ENCODE measurements at places on chromosomes 7 and 10.

- peak; percentile 14 for DNase-seq
These were observed 33.2 kb downstream of the HIF1AN start for GRCh38 chr10:100568912-100569311.

DNA sequence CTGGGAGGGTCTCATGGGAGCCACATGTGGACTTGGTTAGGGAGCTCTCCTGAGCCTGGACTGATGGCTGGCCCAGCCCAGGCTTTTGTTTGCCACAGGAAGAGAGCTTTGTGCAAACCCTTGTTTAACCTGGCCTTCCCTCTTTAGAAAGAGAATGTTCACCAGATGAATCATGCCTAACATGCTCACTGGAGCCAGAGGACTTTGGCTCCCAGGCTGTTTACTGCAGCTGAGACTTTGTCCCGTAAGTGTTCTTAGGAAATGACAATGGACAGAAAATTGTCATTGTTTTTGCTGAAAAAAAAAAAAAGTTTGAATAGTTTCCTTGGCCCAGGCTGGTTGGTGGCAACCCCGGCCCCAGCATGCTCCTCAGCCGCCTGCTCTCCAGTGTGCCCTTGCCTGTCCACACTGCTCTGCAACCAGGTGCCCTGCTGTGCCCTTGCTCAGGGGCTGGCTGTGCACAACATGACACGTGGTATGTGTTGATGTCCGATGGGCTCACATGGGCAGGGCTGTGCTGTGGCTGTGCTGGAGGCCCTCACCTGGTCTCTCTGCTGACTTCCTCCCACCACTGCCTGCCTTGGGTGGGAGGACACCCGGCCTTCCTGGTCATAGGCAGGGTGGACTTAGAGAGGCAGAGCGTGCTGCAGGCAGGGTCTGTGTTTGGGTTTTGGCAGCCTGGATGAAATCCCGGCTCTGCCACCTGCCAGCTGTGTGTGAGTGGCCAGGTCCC lies 215.3 kb upstream of the ZNF32 start:
- no peak for DNase-seq

DNA sequence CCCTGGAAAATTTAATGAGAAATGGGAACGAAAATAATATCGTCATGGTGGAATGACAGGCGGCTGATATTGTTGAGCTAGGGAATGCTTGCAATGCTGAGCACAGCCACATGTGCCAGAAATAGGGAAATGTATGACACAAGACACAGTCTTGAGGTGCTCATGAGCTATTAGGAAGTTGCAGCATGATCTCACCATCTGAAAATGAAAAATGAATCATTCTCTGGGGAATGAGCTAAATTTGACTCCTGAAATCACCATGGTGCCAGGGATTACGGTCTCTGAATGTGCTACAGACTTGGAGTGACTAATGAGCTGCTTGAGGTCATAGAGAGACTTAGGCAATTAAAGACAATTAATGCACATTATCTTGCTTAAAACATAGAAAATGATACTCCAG lies 845.0 kb downstream of the CNTNAP2 start:
- no peak for DNase-seq

DNA sequence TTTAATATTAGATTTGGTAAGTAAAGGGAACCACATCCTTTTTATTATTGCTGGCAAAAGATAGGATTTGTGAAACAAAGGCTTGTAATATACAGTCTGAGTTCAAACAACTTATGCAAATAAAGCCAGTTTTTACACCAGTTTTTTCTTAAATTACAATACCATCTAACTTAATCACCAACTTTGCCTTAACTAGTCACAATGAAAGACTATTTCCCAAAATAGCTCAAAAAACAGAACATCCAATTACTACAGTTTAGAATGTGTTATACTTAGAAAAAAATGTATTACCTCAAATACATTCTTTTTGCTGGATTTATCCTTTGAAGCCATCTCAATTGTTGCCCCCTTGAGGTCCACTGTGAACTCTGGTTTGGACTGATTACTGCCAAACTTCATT lies 108.5 kb downstream of the ARHGAP12 start:
- DNase-seq = no peak

GRCh38 chr7:19410106-19410505 lies 264.9 kb upstream of the FERD3L start:
- no peak for DNase-seq

- DNase-seq = no peak
These were observed 15.9 kb downstream of the UBN2 start for GRCh38 chr7:139246905-139247304.

DNA sequence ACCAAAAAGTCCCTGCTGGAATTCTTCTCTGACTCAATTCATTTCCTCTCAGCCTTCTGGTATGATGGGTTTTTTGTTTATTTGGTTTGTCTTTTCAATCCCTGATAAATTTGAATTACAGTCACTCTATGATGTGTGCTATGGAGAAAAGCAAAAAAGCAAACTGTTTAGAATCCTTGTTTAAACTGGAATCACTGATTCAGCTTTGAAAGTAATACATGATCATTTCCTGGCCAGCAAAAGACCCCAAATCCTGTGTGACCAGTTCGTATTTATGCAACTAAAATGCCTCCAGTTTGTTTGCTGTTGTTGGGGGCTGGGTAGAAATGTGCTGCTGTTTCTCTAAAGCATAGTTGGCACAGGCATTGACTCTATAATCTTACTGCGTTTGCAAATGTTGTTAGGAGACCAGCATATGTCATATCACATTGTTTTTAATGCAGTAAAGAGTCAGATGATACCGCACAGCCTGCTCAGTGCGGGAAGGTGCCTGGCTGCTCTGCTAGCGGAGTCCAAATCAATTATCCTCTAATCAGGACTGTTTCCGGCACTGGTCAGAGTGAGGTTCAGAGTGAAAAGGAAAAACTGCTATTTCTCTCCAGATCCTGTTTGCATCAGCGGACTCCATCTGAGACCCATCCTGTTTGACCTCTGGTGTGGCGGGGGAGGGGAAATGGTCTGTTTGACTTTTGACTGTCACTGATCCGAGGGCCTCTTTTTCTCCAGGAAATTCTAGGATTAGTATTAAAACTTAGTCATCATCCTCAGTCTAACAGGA lies 40.6 kb upstream of the ADD3 start:
- no peak for DNase-seq

GRCh38 chr7:33760146-33760545 lies 145.2 kb upstream of the BMPER start:
- no peak for DNase-seq

DNA sequence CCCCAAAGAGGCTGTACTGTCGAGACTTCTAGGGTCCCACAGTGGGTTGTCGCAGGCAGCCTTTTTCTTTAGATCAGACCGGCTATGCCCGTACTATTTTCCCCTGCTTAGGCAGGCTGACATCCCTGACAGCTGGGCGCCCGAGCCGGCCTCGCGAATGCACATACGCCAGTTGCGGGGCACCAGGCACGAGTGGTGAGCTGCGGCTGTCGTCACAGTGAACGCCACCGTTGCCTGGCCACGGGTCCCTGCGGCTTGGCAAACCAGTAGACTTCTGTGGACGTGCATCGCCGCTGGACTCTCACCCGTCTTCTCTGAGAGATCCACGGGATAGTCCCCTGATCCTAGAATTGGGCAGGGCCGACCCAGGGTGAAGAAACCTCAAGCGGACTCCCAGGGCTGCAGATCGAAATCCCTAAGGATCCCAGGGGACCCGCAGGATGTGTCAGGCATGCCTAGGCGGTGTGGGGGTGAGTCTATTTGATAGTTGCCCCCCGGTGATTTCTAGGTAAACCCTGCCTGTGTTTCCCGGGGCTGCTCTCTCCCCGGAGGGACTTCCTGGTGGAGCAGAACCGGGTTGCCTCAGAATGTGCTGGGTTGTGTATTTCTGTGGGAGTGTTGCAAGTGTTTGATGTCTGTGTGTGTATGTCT lies 33.0 kb upstream of the ZNF273 start:
- no peak for DNase-seq

DNA sequence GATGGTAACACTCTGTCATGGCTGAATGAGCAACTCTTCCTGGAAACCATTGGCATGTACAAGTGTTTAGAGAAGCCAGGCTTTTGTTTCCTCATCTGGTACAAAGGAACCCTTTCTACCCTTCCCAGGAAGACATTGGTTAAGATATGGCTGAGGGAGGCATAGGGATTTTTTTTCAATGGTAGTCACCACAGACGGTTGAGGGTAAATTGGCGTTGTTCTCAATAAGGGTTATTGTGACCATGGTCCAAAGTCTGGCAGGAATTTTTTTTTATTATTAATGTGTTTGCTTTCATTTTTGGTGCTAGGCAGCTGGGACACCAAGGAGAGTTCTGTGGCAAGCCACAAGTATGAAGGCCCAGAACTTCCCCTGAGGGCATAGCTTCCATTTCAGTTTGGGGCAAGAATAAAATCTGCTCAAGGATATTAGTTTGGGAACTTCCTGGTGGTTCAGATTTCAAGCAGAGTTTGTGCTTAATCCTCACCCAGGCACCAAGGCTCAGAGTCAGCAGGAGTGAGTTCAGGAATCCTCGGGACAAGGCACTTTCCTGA lies at the start of gene PLEKHS1:
PLEKHS1 (plus strand) TSS at position 502 of the 552 bp plus-strand sequence. CDS start 3,596 bp downstream, outside the sequence.
- no peak for DNase-seq

DNA sequence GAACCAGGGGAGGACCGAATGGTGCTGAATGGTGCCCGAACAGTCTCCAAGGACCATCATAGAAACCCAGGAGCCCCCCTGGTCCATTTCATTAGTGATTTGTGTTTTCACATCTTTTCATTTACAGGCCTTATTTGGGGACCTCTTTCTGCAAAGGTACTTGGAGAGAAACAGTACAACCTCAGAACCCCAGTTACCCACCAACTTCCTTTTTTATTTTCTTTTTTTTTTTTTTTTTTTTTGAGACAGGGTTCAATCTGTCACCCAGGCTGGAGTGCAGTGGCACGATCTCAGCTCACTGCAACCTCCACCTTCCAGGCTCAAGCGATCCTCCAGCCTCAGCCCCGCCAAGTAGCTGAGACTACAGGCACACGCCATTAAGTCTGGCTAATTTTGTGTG lies 13.0 kb upstream of the ELN start:
- DNase-seq = no peak

- DNase-seq = no peak
These were observed 35.6 kb downstream of the YKT6 start for GRCh38 chr7:44236333-44236728.

DNA sequence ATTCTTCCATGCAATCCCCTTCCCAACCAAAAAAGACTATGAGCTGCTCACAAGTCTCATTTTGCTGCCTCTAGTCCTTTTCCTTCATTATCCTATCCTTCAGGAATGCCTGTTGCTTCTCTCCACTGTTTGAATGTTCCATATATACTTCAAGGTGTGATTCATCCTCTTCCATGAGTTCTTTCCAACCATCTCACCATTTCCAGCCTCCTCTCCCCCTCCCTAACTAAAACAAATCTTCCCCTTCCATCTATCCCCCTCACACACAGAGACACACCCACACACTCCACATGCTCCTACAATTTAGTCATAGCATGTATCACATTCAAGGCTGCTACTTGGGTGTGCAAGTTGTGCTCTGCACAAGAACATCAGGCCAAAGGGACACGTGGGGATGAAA lies 254.3 kb downstream of the DYNC1I1 start:
- DNase-seq = no peak

DNA sequence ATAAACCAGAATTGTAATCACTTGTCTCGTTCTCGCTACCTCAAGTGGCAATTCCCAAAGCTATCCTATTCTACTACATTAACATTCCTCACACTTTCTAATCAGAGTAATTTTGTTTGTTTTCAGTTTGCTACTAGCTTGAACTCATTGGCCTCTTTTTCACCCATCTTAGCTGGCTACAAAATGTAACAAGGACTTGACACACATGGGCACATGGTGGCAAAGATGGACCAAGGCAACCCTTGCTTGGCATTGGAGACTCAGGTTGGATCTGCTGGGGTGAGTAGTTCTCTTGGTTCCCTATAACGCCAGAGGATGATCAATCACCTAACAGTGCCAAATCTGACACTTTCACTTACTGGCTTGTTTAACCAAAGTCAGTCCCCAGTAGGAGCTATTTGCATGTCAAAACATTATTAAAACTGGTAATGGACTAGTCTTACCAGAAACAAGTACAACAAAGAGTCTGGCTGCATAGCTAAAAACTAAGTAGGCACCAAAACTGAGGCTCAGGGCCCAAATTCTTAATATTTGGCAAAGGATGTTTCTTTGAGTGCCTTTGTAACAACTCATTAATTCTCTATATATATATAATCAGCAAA lies 1.9 kb downstream of the USP6NL start:
- no peak for DNase-seq

DNA sequence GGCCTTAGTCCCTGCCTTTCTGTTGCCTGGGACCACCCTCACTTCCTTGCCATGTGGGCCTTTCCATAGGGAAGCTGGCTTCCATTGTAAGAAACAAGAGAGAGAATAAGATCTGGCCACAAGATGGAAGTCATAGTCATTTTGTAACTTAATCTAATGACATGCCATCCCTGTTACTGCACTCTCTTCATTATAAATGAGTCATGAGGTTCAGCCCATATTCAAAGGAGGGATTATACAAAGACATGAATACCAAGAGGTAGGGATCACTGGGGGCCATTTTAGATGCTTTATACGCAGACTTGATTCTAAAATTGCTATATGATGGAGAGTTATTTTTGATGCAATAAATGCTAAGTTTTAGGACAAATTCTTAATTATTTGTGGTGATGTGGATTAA lies 75.2 kb upstream of the CELF2 start:
- DNase-seq = no peak

DNA sequence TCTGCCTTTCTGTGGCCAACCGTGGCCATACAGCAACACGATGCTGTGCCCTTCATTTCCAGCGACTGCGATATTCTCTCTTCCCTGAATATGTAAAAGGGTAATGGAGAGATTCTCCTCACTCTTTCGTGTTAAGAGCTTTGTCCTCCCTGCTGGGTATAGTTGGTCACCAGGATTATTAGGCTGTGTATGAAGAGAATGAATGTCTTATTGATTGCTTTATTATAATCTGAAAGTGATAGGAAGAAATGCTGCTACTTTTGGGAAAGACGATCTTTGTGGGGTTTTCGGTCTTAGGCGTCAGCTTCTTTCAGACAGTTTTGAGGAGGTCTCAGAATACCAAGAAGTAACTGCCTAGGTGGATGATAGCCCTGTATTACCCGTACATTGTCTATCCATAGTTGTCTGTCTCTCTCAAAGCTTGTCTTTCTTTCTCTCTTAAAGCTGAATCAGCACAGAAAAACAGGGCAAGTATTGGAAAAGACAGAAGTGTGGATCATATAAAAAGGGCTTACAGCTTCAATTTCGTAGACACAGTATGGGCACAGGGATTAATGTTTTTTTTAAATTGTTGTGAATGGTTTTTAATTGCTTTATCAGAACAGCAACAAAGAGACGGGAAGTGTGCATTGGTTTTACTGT lies 1.2 kb downstream of the AHCYL2 start:
- no peak for DNase-seq

Measured in NCI-H524 treated with DMSO at 0.1 percent for 48 hours (cell line).